H54 (cell line): ENCODE measurements at places on chromosomes 6 and 20.

DNA sequence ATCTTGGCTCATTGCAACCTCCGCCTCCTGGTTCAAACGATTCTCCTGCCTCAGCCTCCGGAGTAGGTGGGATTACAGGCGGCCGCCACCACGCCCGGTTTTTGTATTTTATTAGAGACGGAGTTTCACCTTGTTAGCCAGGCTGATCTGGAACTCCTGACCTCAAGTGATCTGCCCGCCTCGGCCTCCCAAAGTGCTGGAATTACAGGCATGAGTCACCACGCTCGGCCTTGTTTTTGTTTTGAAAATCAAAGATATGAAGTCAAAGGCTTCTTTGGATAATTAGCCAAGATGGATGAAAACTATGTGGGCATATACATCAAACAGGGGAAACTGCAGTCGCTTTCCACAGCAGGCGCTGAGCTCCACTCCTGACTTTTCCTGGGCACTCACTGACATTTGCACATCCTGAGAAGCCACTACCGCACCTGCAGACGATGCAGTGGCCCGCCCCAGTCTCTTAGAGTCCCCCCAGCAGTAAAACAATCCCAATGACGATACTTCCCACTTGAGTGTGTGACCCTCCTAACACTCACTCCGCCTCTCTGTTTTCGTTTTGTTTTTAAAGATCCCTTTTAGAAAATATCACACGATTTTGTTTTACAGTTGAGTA lies 44.1 kb downstream of the GJA1 start:
- DNase-seq, result no peak

- DNase-seq, result no peak
These were observed 11.3 kb upstream of the CYP24A1 start for GRCh38 chr20:54184904-54185626.

GRCh38 chr6:140043762-140044378 lies 669.4 kb upstream of the CITED2 start:
- DNase-seq, result no peak

GRCh38 chr20:61956396-61957342 lies 109.0 kb downstream of the TAF4 start:
- no peak for DNase-seq

- DNase-seq, result no peak
These were observed 21.6 kb upstream of the MCM3 start for GRCh38 chr6:52305948-52306767.

GRCh38 chr20:63441136-63442099 lies 31.0 kb downstream of the KCNQ2 start:
- DNase-seq, result no peak

DNA sequence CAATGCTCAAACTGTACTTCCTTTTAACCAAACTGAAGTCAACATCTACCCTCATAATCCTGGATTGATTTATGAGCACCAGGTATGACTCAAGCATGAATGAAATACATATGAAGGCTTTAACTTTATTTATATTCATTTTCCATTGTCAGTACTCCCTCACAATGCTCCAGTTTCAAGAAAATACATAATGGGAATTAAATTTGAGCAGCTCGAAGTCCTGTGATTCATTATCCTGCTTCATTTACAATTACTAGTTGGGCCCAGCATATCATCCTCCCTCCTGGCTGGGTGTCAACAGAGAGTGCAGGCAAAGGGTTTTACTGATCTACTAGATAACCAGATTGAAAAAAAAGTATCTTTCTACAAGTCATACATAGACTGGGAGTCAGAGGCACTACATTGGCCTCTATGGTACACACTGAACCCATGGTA lies 10.1 kb downstream of the SAMHD1 start:
- DNase-seq, result no peak

DNA sequence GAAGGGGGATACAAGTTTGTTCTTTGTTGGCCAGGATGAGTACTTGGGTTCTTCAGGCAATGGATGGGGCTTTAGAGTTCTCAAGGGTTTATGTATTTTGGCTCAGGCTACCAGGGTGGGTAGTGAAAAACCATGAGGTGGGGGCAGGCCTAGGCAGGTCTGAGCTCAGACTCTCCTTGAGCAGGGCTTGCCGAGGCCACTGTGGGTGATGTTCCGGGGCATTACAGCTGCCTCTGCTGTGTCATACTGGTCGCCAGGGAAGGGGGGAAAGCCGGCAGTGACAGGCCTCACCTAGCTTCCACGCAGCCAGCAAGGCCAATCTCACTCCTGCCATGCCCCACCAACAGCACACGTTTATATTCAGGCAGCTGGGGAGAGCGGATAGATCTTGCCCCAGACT lies 79.6 kb downstream of the BCKDHB start:
- DNase-seq, result no peak
